ENCODE measurements at places on chromosomes 11 and 22. TPM values are rescaled to one million over a fixed set of nuclear protein-coding genes. Genes with fewer than 3 reads are reported as not detected.

GRCh38 chr22:42418811-42419242, 13.4 kb downstream of the NFAM1 start:
- H3K27me3 ChIP-seq = no peaks in the 10 kb centered on the region
- H3K27ac ChIP-seq = no peak overlapping the region
- no peaks in the 10 kb centered on the region for H3K4me1 ChIP-seq
- H3K4me3 ChIP-seq = no peak overlapping the region

DNA sequence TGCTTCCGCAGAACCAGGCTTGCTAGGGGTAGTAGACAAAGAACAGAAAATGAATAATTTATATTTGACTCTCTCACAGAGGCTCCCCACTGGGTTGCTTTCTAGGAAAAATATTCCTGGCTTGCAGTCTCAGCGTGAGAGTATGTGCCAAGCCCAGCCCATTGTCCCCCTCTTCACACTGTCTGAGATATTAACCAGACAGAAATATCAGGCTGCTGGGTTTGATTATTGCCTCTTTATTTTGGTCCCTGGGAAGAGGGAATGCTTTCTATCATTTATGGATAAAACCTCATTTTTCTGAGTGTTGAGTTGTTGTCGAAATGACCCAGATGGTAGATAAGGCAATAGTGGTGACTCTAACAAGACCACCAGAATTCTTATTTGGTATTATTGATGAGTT, 367.9 kb downstream of the METTL15 start:
- no peaks in the 10 kb centered on the region for H3K27me3 ChIP-seq
- H3K4me1 ChIP-seq = no peaks in the 10 kb centered on the region
- H3K36me3 ChIP-seq = no peaks in the 10 kb centered on the region

DNA sequence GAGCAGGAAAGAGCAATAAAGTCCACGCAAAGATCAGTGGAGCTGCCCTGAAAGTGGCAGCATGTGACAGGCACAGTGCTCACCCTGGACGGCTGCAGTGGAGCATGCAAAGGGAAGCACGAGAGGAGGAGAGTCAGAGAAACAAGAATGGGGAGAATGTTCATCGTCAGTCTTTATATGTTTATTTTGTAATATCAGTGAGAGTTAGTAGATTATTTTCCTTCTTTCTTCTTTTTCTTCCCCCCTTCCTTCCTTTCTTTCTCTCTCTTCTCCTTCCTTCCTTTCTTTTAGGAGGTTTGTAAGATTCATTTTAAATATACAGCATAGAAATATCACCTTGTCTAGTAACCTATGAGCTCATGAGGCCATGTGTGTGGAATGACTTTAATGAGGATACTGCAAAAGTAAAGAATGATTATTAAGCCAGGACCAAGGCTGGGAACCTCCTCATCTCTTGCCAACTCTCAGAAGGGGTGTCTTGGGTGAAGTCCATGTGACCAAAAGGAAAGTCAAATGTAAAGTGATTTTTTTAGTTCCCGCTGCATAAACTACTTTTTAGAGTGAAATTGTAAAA, 321.1 kb downstream of the AASDHPPT start:
- H3K27ac ChIP-seq = peak overlapping the region; percentile 88
- H3K4me1 ChIP-seq = peaks cover 38% of the 10 kb centered on the region
- no peak for DNase-seq
- H3K36me3 ChIP-seq = no peaks in the 10 kb centered on the region

DNA sequence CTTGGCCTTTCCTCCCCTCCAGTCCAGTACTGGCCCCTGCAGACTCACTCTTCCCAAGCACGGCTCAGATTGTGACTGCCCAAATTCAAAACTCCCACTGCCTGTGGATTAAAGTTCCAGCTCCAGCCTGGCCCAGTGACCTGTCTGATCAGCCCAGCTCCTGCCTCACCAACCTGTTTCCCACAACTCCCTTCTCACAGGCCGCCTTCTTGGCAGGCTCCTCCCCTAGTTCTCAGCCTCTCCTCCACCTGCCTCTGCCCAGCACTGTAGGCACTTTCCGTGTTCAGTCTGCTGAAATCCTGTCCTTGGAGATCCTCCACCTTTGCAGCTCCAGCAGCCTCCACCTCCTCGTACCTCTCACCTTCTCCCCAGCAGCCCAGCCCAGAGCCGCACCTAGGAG, 68.6 kb downstream of the MICAL2 start:
- DNase-seq = no peak
- H3K4me3 ChIP-seq = no peak overlapping the region
- H3K36me3 ChIP-seq = peaks cover 28% of the 10 kb centered on the region
- no peaks in the 10 kb centered on the region for H3K27me3 ChIP-seq
- H3K4me1 ChIP-seq = peaks cover 87% of the 10 kb centered on the region

Gene SCUBE2
- total RNA-seq = 2.7 TPM

DNA sequence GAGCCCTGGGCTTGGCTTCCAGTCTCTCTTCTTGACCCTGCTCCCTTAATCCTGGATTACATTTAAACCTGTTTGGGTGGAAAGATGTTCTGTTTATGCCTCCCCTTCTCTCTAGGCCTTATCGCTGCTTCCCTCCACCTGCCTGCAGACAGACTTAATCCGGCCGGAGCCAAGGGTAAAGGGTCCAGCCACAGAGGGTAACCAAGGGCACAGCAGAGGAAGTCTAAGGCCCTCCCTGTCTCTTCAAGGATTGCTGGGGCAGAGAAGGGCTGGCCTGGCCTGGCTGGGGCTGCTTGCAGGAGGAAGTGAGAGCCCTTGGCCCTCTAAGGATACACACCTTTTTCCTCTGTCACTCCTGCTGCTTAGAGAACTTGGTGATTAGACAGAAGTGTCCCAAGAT, 2.1 kb downstream of the GAL3ST3 start:
- no peak overlapping the region for H3K4me3 ChIP-seq
- peaks cover 16% of the 10 kb centered on the region for H3K27me3 ChIP-seq
- no peaks in the 10 kb centered on the region for H3K36me3 ChIP-seq

- no peak for DNase-seq
- no peak overlapping the region for H3K4me3 ChIP-seq
- H3K27me3 ChIP-seq = no peaks in the 10 kb centered on the region
These were observed 9.2 kb downstream of the LIN7C start for GRCh38 chr11:27497284-27497866.

- peaks cover 67% of the 10 kb centered on the region for H3K27me3 ChIP-seq
- no peak overlapping the region for H3K27ac ChIP-seq
- peak; percentile 84 for DNase-seq
- H3K4me1 ChIP-seq = peaks cover 17% of the 10 kb centered on the region
- no peaks in the 10 kb centered on the region for H3K36me3 ChIP-seq
- peak overlapping the region; percentile 63 for H3K4me3 ChIP-seq
These were observed 439 bp downstream of the LMO1 start for GRCh38 chr11:8263109-8263768.

GRCh38 chr22:27349456-27349855, 452.1 kb downstream of the MN1 start:
- DNase-seq = no peak
- H3K36me3 ChIP-seq = no peaks in the 10 kb centered on the region
- H3K4me1 ChIP-seq = peaks cover 5% of the 10 kb centered on the region
- no peak overlapping the region for H3K4me3 ChIP-seq
- no peak overlapping the region for H3K27ac ChIP-seq

DNA sequence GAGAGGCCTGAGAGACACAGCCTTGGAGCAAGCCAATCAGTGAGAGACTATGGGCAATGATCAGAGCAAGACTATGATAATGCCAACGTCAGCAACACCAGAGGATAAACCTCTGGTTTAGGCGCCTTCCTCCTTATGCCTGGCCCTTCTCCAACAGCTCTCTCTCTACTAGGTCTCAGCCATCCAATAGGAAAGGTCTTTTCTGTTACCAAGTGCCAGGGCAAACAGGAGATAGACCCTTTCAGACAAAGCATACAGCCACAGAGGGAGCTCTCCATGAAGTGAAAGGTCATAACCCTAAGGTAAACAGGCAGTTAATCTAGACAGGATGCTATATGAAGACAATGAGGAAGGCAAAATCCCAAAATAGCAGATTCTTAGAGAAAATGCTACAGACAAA, 9.5 kb downstream of the STK33 start:
- H3K4me3 ChIP-seq = no peak overlapping the region
- no peaks in the 10 kb centered on the region for H3K36me3 ChIP-seq
- no peak for DNase-seq
- H3K27me3 ChIP-seq = no peaks in the 10 kb centered on the region
- no peak overlapping the region for H3K27ac ChIP-seq

Data from osteoblast (primary cell).